HCT116 (cell line): ENCODE measurements at places on chromosomes 11 and 22. TPM values are rescaled to one million over a fixed set of nuclear protein-coding genes. Genes with fewer than 3 reads are reported as not detected.

- H3K4me3 ChIP-seq: no peak overlapping the region
- DNase-seq: no peak
- no peak overlapping the region for H3K27ac ChIP-seq
- H3K4me1 ChIP-seq: no peaks in the 10 kb centered on the region
- no peaks in the 10 kb centered on the region for H3K36me3 ChIP-seq
Observed at GRCh38 chr11:47033439-47033838, 96.9 kb downstream of the CSTPP1 start.

The OR10G7 gene
- not detected for total RNA-seq

DNA sequence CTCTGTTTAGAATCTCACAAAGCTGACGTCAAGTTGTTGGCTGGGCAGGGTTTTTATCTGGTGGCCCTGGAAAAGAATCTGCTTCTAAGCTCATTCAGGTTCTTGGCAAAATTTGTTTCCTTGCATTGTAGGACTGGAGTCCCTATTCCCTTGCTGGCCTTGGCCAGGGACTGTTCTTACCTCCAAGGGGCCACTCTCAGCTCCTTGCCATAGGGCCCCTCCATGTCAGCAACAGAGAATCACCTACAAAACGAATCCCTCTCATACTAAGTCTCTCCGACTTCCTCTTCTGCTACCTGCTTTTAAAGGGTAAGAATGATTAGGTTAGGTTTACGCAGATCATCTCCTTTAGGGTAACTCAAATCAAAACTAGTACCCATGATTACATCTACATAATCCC, 63.2 kb downstream of the PARVA start:
- no peaks in the 10 kb centered on the region for H3K36me3 ChIP-seq
- no peaks in the 10 kb centered on the region for H3K4me1 ChIP-seq
- no peaks in the 10 kb centered on the region for H3K27me3 ChIP-seq
- no peak overlapping the region for H3K4me3 ChIP-seq

DNA sequence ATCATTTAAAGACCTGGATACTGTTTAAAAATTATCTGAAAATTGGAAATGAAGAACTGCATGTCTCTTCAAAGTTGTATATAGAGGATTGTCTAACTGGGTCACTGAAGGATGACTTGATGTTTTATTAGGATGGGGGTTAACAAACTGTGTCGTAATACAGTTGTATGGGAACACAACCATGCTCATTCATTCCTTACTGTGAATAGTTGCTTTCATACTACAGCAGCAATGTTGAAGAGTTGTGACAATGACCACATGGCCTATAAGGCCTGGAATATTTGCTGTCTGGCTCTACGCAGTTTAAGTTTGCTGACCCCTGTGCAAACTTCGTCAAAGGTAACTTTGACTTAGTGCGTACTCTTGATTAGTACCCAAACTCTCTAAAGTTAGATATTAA, 38.4 kb downstream of the FDX1 start:
- DNase-seq: no peak
- H3K4me3 ChIP-seq: no peak overlapping the region
- H3K4me1 ChIP-seq: peaks cover 15% of the 10 kb centered on the region
- no peak overlapping the region for H3K27ac ChIP-seq

The BEST1 gene
- total RNA-seq: 2.3 TPM

The ESAM gene
- 6.1 TPM for total RNA-seq

GRCh38 chr11:109644152-109644551, 222.2 kb downstream of the C11orf87 start:
- no peak overlapping the region for H3K4me3 ChIP-seq
- DNase-seq: no peak
- no peaks in the 10 kb centered on the region for H3K36me3 ChIP-seq

DNA sequence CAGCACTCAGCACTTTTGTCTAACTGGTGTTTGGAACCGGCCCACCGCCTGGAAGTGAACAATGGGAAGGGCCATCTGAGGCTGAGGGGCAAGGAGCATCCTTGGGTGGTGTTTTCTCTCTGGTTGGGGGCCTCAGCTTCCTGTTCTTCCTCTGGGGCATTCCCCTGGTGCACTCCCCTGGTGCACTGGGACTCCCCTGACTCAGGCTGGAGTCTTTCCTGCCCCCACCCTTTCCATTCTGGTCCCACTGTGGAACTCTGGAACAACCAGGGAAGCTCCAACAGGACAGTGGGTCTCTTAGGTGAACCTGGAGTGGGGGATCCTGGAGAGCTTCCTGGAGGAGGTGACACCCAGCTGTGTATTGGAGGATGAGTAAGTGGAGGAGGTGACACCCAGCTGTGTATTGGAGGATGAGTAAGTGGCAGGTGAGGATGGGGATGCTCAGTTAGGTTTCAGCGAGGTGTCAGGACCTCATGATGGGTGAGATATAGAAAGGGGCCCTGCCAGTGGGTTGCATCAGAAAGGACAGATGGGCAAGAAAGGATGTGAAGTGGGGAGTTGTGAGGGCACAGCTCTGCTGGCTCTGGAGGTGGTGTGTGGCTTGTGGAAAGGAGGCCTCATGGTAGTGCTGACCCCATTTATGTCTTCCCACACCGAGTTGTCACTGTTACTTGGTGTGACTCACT, 132.1 kb downstream of the OSBP2 start:
- no peak overlapping the region for H3K4me3 ChIP-seq
- H3K4me1 ChIP-seq: peaks cover 24% of the 10 kb centered on the region
- H3K36me3 ChIP-seq: no peaks in the 10 kb centered on the region
- H3K27ac ChIP-seq: no peak overlapping the region
- no peaks in the 10 kb centered on the region for H3K27me3 ChIP-seq
- DNase-seq: no peak

The SLC22A12 gene
- total RNA-seq: not detected
